SJSA1 (cell line): ENCODE measurements at places on chromosomes 4 and X. TPM values are rescaled to one million over a fixed set of nuclear protein-coding genes. Genes with fewer than 3 reads are reported as not detected.

GRCh38 chrX:132400706-132401105, 88.1 kb downstream of the MBNL3 start:
- no peak for DNase-seq
- no peaks in the 10 kb centered on the region for H3K27me3 ChIP-seq
- H3K4me1 ChIP-seq: no peaks in the 10 kb centered on the region
- no peak overlapping the region for H3K4me3 ChIP-seq
- no peak overlapping the region for H3K27ac ChIP-seq

DNA sequence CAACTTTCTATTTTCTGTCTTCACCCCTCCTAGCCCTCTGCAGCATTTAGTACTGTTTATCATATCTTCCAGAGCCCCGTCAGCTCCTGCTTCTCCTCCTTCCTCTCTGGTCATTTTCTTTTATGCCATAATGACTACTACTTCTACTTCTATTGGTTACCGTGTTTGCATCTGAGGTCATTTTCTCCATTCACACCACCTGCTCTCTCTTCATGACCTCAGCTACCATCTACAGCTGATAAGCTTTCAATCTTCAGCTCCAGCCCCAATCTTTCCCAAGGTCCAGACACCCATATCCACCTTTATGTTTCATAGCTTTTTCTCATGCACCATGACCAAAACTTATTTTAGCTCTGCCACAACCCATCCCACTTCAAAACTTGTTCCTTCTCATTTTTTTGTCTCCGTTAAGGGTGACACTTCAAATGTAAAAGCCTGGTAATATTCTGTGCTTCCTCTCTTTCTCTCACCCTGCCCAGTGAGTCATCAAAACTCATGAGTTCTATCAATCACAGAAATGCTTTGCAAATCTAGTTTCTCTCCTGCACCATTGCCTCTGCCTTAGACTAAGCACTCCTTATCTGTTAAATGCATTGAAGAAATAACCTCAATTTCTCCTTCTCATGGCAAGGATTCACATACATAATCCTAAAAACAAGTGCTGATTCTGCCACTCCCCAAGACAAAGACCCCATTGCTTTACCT, 71.3 kb upstream of the IQCM start:
- DNase-seq: no peak
- H3K27ac ChIP-seq: peak overlapping the region; percentile 19; the same call in 1 of the 2 replicates
- H3K4me3 ChIP-seq: no peak overlapping the region

GRCh38 chrX:22032084-22032483, at the start of gene PHEX:
Gene PHEX (plus strand): TSS chrX:22032325. CDS start chrX:22033006, 681 bp downstream.
- no peaks in the 10 kb centered on the region for H3K4me1 ChIP-seq
- H3K36me3 ChIP-seq: no peaks in the 10 kb centered on the region
- no peak within 1 kb of the TSS for H3K4me3 ChIP-seq

PDE5A gene
- total RNA-seq: 45.0 and 68.1 TPM in 2 replicates

- peaks cover 4% of the 10 kb centered on the region for H3K4me1 ChIP-seq
- no peak overlapping the region for H3K27ac ChIP-seq
- no peak overlapping the region for H3K4me3 ChIP-seq
- no peak for DNase-seq
- H3K36me3 ChIP-seq: no peaks in the 10 kb centered on the region
These were observed 95.1 kb downstream of the ARSF start for GRCh38 chrX:3136161-3136961.

MAGEA2B gene
- total RNA-seq: not detected in 2 replicates

PCYT1B gene
- not detected in 2 replicates for total RNA-seq

DNA sequence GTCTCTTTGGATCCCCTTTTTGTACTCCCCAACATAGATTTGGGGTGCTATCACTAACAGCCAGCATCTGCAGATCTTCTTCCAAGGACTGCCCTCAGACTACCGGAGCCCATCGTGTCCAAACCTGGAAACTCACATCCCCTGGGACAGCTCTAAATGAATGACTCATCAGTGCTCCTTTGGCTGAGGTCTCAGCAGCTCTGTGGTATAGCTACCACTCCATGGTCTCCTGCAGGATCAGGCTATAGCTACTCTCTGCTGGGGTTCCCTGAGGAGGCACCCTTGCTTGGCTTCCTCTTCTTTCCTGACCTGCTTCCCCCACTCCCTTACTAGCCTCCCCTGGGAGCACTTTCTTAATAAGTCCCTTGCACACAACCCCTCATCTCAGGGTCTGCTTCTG, 97.5 kb upstream of the PRPS2 start:
- H3K36me3 ChIP-seq: no peaks in the 10 kb centered on the region
- no peak overlapping the region for H3K4me3 ChIP-seq

GRCh38 chr4:174522183-174523024, at the start of gene HPGD:
Gene HPGD (minus strand): TSS chr4:174522488. CDS start chr4:174522451, 37 bp downstream.
- no peak within 1 kb of the TSS for H3K27ac ChIP-seq
- H3K27me3 ChIP-seq: peaks cover 22% of the 10 kb centered on the region
- DNase-seq: peak; percentile 50
- H3K36me3 ChIP-seq: no peaks in the 10 kb centered on the region

F8A3 gene
- 5.6 and 6.7 TPM in 2 replicates for total RNA-seq
